Renal cortical epithelial cell (primary cell): ENCODE measurements at places on chromosomes 13 and 19.

DNA sequence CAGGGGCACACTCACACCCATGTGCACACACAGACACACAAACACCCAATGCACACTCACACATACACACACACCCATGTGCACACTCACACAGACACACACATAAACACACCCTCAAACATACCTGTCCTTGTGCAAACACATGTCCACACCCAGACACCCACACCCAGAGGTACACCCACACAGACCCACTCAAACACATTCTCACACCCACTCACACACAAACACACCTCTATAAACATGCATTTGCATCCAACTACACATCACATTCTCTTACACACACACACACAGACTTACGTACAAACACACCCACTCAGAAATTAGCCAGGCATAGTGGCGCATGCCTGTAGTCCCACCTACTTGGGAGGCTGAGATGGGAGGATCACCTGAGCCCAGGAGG, 31.4 kb downstream of the FBN3 start:
- DNase-seq, result no peak

GRCh38 chr13:111944171-111944583, 122.8 kb upstream of the SOX1 start:
- no peak for DNase-seq

DNA sequence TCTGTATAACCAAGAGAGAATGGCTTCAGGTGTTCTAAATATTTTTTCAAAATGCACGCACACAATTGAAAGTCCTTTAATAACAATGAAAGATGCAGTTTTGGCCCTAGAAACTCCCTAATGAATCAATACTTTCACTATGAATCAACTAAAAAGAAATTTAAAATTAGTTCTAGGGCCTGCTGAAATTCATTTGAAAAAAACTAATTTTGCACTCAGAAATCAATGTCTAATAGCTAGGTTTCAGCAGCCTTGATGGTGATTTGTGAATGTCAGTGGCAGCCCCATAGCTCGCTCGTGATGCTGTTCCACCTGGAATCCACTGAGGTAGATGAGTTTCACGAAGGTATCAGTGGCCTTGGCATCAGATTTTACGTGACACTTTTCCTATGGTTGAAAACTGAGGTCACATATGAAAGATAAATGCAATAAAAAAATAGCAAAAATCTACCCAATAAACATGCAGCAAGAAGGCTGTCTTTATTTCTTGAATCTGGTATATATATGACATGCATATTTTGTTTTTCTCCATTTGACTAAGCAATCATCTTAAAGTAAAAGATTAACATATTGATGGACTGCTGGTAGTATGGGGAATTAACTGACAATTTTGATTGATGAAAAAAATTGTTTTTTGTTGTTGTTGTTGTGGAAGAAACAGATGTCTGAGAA, 141.0 kb downstream of the AKAP11 start:
- no peak for DNase-seq

DNA sequence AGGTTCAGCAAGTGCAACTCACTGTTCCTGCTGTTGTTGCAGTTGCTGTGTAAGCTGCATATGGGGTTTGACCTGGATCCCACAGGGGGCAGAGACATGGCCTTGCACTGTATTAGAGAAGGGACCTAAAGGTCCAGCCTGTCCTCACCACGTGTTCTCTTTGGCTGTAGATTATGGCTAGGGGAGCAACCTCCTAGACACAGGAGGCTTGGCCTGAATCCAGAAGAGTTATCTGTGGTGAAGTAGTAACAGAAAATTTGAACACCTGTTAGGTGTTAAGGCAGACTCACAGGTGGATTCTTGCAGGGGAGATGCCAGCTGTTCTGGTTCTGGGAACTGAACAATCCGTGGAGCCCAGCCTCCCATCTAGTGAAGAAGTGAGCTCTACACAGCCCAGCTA, 3.4 kb upstream of the CYP4F11 start:
- no peak for DNase-seq

- DNase-seq, result peak; percentile 9
Measured at GRCh38 chr13:61255040-61255796, 160.4 kb downstream of the PCDH20 start.

- peak; percentile 38 for DNase-seq
Measured at GRCh38 chr19:35643255-35644205, 2.0 kb downstream of the ETV2 start.

GRCh38 chr19:6270076-6270745, 9.6 kb downstream of the MLLT1 start:
- DNase-seq, result no peak

GRCh38 chr13:36858290-36858689, 39.3 kb downstream of the RFXAP start:
- peak; percentile 70 for DNase-seq

DNA sequence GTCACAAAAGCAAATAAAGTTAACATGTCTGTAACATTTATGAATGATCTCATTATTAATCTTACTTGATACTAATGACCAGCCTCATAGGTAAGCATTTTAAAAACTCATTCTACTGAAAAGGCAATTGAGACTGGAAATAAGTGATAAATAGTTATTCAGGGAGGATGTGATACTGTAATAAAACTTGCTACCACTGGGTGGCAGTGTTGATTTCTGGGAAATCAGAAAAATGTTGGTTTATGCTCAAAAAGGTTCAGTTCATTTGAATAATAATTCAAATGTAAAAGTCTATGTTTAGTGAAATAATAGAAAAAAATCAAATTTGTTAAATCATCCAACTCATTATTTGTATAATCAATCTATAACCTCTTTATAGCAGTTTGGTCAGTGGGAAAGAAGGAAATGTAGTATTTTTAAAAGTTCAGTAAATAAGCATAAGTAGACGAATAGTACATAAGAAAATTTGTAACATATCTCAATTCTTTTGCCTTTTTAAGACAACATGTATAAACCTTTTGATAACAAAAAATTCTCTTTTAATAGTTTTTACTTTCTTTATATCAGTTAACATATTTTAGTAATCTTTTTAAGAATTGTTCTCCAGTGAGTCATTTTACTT, 9.6 kb downstream of the ABHD13 start:
- DNase-seq, result peak; percentile 41

GRCh38 chr13:24273926-24274325, 35.5 kb upstream of the C1QTNF9 start:
- DNase-seq, result no peak

DNA sequence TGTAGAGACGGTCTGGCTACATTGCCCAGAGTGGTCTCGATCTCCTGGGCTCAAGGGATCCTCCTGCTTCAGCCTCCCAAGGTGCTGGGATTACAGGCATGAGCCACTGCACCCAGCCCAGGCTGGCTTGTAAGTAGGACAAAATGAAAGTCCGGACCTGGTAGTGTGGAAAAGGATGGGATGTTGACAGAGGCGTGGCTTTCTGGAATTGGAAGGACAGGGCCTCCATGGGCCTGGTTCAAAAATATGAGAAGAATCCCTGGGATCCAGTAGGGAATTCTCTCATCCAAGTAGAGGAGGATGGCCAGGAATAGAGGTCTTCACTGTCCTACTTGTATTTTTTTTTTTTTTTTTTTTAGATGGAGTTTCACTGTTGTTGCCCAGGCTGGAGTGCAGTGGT, 64.9 kb downstream of the TRPM4 start:
- DNase-seq, result no peak

DNA sequence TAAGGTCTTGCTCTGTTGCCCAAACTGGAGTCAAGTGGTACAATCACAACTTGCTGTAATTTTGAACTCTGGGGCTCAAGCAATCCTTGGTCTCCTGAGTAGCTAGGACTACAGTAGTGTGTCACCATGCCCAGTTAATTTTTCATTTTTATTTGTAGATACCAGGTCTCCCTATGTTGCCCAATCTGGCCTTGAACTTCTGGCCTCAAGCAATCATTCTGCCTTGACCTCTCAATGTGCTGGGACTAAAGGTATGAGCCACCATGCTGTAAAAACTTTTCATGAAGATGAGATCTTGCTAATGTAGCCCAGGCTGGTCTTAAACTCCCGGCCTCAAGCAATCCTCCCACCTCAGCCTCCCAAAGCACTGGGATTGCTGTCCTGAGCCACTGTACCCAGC, 15.1 kb upstream of the NAA16 start:
- DNase-seq, result no peak

- DNase-seq, result no peak
Measured at GRCh38 chr19:50046649-50047503, 21.1 kb downstream of the ZNF473 start.

GRCh38 chr13:28540612-28541011, 45.7 kb upstream of the FLT1 start:
- DNase-seq, result no peak

DNA sequence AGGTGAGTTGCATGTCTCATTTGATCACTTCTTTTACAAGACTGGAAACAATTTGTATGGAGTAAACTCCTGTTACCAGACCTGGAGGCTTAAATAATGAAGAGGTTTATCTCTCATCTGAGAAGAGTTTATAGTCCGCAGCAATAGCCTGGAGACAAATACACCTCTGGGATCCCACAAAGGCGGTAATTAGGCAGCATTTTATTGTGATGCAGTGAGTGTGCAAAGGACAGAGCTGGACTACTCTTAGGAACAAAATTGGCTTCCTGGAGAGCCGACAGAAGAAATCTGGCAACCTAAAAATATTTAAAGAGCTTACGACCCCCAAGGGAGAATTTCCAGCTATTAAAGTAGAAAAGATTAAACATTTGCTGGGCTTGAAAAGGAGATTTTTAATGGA, 11.8 kb upstream of the KATNAL1 start:
- DNase-seq, result no peak

DNA sequence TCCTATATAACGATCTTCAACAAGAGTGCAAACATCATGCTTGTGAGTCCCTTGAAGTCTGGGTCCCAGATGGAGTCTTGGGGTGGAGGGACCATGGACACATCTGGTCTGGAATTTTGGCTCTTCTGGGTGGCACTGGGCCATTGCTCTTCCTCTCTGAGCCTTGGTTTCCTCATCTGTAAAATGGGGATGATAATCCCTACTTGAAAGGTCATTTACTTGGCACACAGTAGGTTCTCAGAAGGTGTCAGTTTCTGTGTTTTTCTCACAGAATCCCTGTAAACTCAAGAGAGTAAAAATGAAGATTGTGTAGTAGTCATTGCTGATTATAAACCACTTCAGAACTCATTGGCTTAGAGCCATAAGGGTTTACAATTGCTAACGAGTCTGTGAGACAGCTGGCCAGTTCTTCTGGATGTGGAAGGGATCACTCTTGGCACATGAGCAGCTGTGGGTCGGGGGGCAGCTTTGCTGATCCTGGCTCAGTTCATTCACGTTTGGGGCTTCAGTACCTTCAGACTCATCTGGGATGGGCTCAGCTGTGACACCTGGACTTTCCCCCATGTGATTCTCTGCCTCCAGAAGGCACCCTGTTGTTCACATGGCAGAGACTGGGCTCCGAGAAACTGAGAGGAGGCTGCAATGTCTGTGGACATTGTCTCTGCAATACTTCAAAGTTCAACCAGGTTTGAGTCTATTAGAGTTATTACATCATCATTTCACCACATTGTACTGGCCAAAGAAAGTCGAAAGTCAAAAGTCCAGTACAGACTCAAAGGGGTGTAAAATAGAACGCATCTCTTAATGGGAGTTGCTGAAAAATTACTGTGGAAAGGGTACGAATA, 7.8 kb downstream of the CYP4F12 start:
- DNase-seq, result no peak

DNA sequence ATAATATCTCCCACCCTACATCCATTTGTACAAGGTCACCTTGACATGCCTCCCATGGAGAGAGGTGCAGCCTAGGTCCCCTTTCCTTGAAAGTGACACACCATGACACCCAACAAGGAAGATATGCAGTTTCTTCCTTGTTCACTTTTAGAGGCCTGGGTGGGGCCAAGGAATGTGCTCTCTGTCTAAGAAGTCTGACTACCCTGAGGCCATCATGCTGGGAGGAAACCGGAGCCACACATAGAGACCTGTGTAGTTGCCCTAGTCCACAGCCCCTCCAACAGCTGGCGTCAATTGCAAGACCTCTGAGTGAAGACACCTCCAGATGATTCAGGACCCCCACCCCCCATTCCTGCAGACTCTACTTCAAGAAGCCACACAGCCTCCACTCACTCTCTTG, 11.0 kb downstream of the SYDE1 start:
- no peak for DNase-seq

GRCh38 chr19:30783936-30784335, 411.8 kb downstream of the ZNF536 start:
- no peak for DNase-seq

DNA sequence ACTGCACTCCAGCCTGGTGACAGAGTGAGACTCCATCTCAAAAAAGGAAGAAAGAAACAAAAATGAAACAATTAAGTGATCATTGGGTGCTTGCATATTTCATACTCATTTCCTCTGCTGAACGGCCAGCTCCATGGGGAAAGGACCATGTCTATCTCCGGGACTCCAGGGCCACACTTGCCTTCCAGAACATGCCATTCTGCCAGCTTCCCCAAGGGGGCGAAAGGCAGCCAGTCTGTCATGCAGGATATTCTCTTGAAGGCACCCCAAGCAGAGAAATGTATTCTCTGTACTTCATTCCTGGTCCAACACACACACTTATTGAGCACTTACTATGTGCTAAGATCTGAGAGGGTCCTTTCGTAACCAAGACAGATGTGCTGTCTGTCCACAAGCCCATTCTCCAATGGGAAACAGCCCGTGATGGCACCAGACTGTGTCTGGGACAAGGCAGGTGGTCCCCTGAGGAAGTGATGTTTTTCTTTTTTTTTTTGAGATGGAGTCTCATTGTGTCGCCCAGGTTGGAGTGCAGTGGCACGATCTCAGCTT, 10.2 kb upstream of the CARM1 start:
- DNase-seq, result peak; percentile 26

DNA sequence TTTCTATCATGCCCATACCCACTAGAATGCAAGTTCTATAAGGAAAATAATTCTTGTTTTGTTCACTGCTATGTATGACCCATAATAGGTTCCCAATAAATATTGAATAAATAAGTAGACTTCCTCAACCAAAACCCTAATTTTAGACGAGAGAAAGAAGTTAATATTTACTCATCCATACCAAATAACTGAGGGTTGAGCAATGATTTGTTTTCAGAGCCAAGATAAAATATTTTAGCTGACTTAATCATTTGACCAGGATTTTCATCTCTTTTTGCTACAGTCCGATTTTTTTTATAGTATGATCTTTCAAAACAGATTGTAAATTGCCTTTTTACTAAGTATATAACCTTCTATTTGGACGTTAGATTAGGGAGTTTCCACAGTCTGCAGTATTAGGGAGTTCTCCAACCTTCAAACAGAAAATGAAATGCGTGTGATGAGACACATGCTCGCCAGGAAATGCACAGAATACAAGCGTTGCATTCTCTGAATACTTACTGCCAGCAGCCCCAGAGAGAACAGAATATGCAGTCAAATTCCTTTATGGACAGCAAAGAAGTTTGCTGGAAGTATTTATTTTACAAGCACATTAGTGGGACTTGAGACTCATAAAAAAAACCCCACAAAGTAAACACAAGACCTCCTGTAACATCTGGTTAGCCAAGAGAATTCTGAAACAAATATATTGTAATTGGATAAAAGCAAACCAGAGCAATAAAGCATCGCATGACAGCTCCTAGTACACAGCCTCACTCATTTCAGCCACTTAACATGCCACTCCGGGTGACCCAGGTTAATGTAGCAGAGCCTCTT, 230.0 kb downstream of the MYO16 start:
- peak; percentile 86 for DNase-seq
